ENCODE measurements at places on chromosomes 7 and 10.

DNA sequence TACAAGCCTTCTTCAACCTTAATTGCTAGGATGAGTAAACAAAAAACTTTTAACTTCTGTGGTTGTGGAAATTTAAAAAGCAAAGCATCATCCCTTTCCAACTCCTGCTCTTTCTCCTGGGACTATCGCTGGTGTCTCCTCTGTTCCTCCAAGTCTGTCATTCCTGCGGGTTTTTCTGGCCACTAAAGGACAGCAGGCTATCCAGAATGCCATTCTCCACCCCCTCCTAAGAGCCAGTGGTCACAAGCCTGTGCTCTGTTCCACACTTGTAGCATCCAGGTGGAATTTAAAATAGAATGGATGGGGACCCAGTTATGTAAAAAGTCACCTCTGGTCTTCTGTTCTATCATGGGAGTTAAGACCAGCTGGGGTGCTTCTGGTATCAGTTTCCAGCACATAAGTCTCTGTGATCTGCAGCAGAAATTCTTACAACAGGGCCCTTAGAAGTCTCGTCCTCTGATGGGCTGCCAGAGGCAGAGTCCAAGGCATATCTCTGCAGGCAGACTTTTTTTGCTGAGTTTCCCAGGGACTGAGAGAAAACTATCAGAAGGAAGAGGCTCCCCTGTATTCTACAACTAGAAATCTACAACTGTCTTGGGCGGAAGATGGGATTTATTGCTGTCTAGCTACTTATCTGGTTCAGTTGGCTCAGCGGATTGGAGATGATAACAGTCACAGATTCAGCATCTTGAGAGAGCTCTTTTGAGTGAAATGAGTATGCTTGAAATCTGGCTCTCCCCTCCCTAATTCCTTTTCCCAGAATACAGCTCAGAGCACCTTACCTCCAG, 5.1 kb upstream of the WNT16 start:
- DNase-seq, result no peak

- no peak for DNase-seq
Measured at GRCh38 chr10:21336476-21337170, 188.9 kb downstream of the SKIDA1 start.

DNA sequence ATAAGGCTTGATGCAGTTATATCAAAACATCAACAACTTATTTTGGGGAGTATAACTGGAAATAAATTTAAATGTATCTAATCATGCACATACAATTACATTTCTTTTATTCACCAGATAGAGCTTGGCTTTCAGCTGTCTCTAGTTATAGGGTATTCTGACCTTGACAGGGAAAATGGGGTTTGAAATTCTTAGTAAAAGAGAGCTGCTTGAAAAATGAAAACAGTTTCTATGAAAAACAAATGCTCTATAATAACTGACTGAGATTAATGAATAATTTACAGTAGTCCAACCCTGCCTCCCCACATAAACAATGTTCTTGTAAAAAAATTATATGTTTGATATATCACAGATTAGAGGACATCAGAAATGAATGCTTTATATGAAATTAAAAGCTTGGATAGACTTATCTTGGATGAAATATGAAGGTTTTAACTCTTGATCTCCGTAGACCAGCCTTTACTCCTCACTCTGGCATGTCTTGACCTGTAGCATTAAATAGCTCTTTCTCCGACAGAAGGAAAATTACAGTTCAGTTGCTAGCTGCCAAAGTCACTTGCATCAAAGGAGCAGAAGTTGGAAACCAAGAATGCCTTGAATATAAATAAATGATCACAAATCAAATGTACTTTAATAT, 32.1 kb downstream of the VWC2 start:
- no peak for DNase-seq

GRCh38 chr10:105138358-105138757, 497.3 kb downstream of the SORCS3 start:
- DNase-seq, result no peak

DNA sequence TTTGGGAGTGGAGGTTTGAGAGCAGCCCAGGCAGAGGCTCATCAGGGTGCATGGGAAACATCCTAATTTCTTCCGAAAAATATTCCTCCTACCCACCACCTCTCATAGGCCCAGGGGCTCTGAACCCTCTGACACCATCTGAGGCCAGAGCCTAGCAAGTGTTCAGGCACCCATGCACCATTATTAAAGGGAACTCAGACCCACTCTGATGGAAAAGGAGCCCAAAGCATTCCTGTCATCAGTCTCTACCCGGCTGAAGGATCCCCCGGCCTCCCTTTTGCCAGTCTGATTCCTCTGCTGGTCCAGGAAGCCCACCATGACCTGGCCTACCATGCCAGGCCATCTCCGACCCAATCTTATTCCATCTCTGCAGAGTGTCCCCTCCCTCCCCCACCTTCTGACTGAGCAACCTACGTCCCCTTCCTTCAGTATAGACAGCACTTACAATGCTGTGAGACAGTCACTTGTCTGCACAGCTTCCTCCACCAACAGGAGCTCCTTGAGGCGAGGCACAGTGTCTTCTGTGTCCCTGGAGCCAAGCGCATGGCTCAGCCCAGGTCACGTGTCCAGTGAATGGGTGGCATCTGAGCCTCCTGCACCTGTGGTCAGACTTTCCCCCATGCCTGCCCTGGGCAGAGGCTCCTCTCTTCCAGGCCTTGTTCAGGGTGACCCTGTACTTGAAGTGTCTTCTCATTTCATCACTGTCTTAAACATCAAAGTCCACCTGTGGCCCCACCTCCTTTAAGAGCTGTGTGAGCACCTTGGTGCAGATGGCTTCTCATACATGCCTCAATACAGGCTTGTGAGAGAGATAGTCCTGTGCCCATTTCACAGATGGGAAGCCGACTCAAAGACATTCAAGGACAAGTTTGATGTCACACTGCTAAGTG, 889 bp upstream of the GPR15LG start:
- DNase-seq, result no peak

- no peak for DNase-seq
Measured at GRCh38 chr10:124162774-124163354, 69.5 kb upstream of the CHST15 start.

- no peak for DNase-seq
Measured at GRCh38 chr7:26853788-26854393, 10.5 kb downstream of the SKAP2 start.

GRCh38 chr7:90337106-90337505, 9.4 kb upstream of the GTPBP10 start:
- DNase-seq, result no peak

DNA sequence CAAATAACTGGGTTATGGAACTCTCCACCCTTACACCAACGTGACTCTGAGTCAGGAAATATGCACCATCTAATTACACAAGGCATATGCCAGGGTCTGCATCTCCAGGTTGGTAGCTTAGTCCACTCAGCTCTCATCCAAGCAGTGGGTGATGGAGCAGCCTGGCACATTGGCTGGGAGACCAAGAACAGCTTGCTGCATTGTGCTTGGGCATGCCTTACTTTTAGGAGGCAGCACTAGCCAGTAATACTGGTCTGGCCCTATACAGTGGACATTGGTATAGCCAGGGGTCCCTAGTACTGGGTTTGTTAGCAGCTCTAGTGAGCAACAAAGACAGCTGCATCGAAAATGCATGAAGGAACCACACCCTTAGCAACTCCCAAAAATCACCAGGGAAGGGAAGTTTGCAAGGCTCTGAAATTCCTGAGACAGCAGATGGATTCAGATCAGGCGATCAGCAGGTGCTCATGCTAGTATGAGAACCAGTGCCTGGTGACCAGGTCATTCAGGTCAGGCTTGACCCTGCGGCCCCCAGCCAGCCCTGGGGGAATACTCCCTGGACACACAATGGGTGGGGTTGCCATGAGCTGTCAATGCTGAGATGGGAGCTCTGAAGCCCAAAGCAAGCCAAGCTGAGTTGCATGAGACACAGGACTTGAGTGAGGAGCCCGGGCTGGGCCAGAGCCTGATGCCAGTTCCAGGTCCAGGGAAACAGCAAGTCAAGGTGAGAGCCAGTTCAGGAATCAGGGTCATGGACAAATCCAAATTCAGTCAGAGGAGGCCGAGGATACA, 217.9 kb upstream of the ZMIZ1 start:
- no peak for DNase-seq

GRCh38 chr7:143901332-143901667, 676 bp downstream of the TCAF1 start:
- no peak for DNase-seq

GRCh38 chr10:13365243-13365642, 17.1 kb upstream of the SEPHS1 start:
- no peak for DNase-seq

DNA sequence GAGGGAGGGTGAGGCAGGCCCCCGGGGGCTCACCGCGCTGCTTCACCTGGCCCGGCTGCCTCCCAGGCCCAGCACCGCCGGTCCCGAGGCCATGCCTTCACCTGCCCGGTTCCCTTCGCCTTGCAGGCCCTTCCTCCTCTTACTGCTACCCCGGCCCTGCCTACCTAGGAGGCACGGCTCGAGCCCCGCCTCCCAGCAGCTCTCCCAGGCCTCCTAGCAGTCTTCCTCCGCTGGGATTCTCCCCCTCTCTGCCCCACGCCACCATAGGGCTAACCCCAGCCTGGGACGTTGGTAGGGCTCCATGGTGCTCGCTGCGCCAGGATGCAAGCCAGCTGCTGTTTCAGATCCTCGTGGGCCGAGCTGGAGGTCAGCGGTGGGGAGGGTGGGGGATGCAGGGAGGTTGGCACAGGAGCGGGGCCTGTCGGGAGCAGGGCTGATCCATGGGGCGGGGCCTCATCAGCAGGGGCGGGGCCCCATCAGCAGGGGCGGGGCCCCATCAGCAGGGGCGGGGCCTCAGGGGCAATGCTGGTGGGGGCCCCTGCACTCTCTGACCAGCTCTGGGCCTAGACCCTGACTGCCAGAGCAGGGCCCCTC, 63.3 kb downstream of the RASGEF1A start:
- DNase-seq, result no peak

DNA sequence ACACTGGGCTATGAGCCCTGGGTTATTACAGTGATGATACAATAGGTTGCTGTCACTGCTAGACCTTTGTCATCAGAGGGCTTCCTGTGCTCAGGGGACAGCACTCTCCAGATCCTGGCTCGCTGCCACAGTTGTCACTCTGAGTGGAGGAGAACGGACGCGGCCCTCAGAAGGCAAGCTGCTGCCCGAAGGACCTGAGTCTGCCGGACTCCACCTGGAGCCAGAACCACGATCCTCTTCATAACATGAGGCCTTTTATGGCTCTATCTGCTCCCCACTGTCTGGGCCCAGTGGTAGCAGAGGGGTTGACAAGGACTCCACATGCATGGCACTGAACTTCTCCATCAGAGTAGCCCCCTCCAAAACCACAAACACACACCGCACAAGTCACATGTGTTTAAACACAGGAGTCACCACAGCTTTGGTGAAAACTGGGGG, 94.7 kb upstream of the EFCAB10 start:
- DNase-seq, result no peak
